ENCODE measurements at places on chromosomes 12 and 14.

GRCh38 chr12:106767954-106768822 lies 6.3 kb upstream of the RIC8B start:
- DNase-seq: peak; percentile 48

- no peak for DNase-seq
These were observed 122.7 kb upstream of the LMNTD1 start for GRCh38 chr12:25675808-25676207.

- no peak for DNase-seq
These were observed 448.1 kb upstream of the DCN start for GRCh38 chr12:91630596-91631293.

DNA sequence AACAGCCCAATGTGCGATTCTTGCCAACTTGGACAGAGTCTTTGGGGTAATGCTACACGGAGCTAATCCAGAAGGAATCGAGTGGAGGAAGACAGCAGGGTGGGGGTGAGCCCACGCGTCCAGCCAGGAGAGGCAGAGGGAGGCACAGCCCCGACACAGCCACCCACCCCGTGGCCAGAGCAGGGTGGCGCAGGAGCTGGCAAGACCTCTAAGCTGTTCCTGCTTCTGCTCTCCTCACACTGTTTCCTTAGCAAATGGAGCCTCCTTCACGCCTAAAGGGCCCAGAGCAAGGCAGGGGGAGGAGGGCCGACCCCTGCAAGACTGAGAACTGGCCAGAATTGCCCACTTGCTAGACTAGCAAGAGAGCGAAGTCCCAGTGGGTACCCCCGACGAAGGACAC lies 91.5 kb downstream of the FBXL14 start:
- DNase-seq: no peak

DNA sequence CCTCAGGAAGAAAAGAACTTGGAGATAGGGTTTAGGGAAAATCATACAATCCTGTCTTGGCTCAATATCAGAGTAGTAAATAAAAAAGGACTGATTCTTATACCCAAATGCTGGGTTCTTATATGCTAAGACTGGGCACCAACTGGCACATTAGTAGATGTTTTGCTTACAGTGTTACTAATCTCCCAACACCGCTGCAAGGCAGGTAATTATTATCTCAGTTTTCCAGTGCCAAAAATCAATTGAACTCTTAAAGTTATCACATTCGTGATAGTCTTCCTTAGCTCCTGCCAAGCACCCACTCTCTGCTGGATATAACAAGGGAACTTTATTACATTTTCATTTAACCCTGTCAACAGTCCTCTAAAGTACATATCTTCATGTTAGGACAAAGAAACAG lies 25.0 kb upstream of the HIGD1C start:
- no peak for DNase-seq

DNA sequence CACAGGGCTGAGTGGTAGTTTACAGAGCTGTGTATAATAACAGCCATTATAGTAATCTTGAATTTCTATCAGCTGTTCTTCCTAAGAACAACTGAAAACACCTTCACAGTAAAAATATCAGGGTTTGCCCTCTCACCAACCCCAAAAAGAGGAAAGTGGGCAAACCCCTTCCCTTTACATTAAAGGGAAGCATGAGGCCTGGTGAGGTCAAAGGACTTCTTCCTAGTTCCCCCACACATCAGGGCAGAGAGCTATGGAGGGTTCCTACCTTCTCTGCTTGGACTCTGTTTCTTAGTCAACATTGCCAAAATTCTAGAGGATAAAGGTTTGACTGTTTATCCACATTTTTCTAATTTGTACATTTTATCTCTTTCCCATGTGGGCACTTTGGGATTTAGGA lies 4.4 kb upstream of the RPAP3 start:
- no peak for DNase-seq

- no peak for DNase-seq
These were observed 151.6 kb downstream of the SEC23A start for GRCh38 chr14:38951451-38951850.

DNA sequence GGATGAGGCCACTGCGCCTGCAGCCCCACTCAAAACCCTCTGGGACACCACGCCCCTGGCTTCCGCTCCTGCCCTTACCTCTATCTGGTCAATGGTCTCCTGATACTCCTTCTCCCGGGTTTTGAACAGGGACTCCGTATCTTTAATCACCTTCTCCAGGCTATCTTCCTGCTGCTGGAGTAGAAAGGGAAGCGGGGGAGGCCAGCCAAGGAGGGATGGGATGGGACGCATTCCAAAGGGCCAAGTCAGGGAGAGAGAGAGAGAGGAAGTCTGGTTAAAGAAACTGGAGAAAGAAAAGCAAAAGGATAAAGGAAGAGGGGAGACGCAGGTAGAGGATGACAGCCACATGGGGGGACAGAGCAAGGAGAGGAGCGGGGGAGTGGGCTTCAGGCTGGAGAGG lies 7.9 kb downstream of the IFFO1 start:
- no peak for DNase-seq

GRCh38 chr14:106802413-106803364 lies 1276.3 kb downstream of the TMEM121 start:
- peak; percentile 47 for DNase-seq

Data from ovary (tissue), 10 donors.